Left ventricle myocardium inferior (tissue), 1 donor: ENCODE measurements at places on chromosomes 12 and 14. TPM values are rescaled to one million over a fixed set of nuclear protein-coding genes. Genes with fewer than 3 reads are reported as not detected.

DNA sequence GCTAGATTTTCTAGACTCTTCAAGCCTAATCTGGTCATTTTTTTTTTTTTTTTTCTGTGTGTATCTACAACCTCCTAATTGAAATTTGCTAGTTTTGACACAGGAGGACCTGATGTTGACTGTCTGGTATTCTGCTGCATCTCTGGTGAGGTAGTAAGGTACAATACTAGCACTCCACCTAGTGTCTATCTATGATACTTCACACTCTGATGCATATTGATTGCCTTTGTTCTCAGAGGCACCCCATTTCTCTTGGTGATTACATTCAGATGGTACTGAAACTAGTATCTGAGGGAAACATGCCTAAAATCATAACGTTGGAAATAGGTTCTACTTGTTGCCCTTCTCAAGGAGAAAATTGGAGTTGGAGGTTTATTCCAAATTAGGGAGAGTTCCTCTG, 930.5 kb upstream of the NOVA1 start:
- H3K27ac ChIP-seq = no peak overlapping the region
- H3K27me3 ChIP-seq = no peaks in the 10 kb centered on the region
- no peaks in the 10 kb centered on the region for H3K36me3 ChIP-seq
- H3K4me1 ChIP-seq = no peaks in the 10 kb centered on the region
- no peak overlapping the region for H3K4me3 ChIP-seq

GRCh38 chr14:65533736-65534404, 121.3 kb downstream of the FUT8 start:
- no peaks in the 10 kb centered on the region for H3K27me3 ChIP-seq
- no peak overlapping the region for H3K27ac ChIP-seq
- H3K4me3 ChIP-seq = no peak overlapping the region
- H3K4me1 ChIP-seq = no peaks in the 10 kb centered on the region

DNA sequence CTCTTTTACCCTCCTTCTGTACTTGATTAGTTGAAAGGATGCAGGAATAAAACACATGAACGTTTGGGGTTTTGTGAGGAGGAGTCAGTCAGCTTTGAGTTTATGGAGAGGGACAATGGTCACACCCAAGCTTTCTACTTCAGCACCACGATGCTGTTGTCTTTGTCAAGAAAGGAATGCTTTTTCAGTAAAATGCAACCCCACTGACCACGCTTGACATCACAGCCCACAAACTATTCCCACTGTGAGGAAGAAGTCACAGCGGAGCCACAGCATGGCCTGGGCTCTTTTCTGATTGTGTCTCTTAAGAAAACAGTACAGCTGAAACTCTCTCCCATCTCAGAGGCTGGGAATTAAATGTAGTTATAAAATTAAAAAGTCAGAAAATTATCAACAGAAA, 135.2 kb downstream of the APAF1 start:
- H3K27me3 ChIP-seq = peaks cover 43% of the 10 kb centered on the region
- no peak for DNase-seq
- H3K27ac ChIP-seq = no peak overlapping the region
- no peak overlapping the region for H3K4me3 ChIP-seq
- H3K36me3 ChIP-seq = no peaks in the 10 kb centered on the region
- no peaks in the 10 kb centered on the region for H3K4me1 ChIP-seq

DNA sequence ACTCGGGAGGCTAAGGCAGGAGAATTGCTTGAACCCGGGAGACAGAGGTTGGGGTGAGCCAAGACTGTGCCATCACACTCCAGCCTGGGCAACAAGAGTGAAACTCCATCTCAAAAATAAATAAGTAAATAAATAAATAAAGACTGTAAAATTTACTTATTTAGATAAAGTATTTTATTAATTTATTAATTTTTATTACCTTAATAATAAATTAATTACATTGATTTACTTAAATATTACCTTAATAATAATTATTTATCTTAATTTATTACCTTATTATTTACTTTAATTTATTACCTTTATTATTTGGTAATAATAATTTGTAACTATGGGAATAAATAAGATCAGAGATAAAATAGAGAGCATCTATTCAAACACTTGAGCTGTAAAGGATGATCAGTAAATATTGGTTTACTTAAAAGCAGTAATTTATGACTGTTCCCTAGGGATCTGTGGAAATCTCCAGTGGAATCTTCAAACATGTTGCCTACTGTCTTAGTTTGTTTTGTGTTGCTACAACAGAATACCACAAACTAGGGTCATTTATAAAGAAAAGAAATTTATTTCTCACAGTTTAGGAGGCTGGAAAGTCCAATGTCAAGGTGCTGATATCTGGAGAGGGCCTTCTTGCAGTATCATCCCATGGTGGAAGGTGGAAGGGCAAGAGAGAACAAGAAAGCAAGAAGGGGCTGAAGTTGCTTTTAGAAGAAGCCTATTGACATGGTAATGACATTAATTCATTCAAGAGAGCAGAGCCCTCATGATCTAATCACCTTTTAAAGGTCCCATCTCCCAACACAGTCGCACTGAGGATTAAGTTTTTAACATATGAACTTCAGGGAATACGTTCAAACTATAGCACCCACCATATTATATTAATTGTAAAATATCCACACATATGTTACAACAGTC, 37.1 kb downstream of the SOCS2 start:
- no peaks in the 10 kb centered on the region for H3K36me3 ChIP-seq
- no peaks in the 10 kb centered on the region for H3K4me1 ChIP-seq
- DNase-seq = no peak
- no peak overlapping the region for H3K4me3 ChIP-seq
- no peaks in the 10 kb centered on the region for H3K27me3 ChIP-seq

DNA sequence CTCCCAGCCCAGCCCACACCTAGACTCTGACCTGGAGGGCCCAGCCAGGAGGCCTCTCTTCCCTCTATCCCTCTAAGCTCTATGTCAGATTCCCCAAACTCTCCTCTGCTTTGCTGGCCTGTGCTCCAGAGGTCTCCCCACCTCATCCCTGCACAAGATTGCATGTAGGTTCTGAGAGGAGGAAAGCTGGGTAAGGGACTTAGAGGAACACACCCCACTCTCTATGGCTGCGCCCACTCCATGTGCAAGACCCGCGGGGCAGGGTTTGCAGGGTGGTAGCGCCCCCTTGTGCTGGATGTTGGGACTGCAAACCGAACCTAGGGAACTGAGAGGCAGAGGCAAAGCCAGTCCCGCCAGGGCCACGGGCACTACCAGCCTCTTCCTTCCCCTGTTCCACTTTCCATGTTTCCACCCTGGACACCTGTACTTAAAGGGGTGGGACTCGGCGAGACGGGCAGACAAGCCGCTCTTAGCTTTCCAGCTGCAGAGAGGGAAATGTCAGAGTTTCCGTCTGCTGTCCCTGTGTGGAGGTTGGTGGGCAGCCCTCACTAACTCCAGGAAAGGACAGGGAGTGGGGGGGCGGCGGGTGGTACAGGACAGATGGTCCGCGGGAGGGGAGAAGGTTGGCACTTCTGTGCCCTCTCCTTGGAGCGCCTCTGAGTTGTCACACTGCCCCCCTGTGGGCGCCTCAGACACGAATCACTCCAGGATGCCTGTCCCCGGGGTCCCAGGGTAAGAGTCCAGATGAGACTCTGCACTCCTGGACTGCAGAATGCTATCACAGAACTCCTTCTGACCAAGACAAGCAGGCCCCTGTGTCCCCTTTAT, 16.8 kb downstream of the MMP14 start:
- no peaks in the 10 kb centered on the region for H3K36me3 ChIP-seq
- DNase-seq = peak; percentile 90
- H3K27ac ChIP-seq = peak overlapping the region; percentile 44
- peaks cover 48% of the 10 kb centered on the region for H3K4me1 ChIP-seq
- H3K4me3 ChIP-seq = peak overlapping the region; percentile 68

- H3K4me3 ChIP-seq = no peak overlapping the region
- peaks cover 10% of the 10 kb centered on the region for H3K27me3 ChIP-seq
- H3K36me3 ChIP-seq = no peaks in the 10 kb centered on the region
- no peak for DNase-seq
- H3K4me1 ChIP-seq = no peaks in the 10 kb centered on the region
Observed at GRCh38 chr14:105852378-105853088, 326.1 kb downstream of the TMEM121 start.

- no peaks in the 10 kb centered on the region for H3K27me3 ChIP-seq
- H3K36me3 ChIP-seq = peaks cover 22% of the 10 kb centered on the region
- H3K27ac ChIP-seq = no peak overlapping the region
- H3K4me3 ChIP-seq = no peak overlapping the region
Observed at GRCh38 chr12:29616664-29617406, 119.3 kb upstream of the OVCH1 start.

DNA sequence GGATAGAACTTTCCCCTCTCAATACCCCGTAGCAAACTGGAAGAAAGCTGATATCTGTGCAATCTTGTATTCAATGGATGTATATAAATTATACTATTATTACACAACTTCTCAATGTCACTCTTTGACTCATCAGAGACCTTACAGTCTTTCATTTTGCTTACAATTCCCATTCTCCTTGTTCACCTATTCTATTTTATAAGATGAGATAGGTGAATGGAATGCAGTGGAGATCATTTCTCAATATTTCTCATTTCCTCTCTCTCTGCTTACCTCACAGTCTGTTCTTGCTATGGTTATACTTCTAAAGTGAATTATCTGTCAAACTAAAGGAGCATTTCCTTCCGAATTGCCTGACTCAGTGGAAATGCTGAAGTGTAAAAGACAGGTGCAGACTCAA, 14.9 kb downstream of the FOXA1 start:
- no peak overlapping the region for H3K4me3 ChIP-seq
- peaks cover 17% of the 10 kb centered on the region for H3K4me1 ChIP-seq
- peaks cover 97% of the 10 kb centered on the region for H3K27me3 ChIP-seq
- H3K36me3 ChIP-seq = no peaks in the 10 kb centered on the region

- H3K27me3 ChIP-seq = no peaks in the 10 kb centered on the region
- H3K4me1 ChIP-seq = peaks cover 19% of the 10 kb centered on the region
- H3K36me3 ChIP-seq = no peaks in the 10 kb centered on the region
- H3K4me3 ChIP-seq = no peak overlapping the region
Observed at GRCh38 chr12:65886996-65887395, 62.7 kb downstream of the HMGA2 start.

DNA sequence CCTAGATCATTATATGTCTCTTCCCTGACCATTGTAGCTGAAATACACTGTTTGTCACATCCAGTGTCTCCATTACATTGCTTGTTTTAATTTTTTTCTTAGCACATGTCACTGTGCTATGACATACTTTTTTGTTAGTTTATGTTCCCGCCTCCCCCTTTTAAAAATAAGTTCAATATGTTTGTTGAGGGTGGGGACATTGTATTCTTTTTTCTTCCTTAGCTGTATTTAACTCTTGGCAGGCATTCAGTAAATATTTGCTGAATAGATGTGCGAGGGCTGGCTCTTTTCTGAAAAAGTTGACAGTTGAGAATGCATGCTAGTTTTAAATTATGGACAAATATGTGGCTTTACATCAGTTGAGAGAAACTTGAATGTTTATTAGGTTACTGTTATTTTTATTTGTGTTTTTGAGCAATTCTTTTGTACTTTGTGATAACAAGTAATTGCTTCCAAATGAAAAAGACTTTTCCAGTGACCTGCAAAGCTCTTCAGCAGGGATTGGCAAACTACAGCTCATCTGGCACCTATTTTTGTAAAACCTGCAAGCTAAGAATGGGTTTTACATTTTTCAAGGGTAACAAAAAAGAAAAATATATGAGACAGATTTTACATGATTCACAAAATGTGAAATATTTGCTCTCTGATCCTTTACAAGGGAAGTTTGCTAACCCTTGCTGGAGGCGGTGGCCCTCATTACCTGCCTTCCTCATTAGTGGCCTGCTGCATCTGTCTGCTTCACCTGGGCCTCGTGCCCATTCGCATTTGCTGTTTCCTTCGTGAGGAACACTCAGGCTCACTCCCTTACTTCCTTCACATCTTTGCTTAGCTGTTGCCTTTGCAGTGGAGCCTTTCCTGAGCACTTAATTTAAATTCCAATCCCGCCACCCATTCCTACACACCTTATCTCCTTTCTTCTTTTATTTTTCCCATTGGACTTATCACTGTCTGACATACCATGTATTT, 229.4 kb downstream of the ERC1 start:
- H3K27ac ChIP-seq = peak overlapping the region; percentile 85
- no peak for DNase-seq
- peaks cover 65% of the 10 kb centered on the region for H3K4me1 ChIP-seq
- H3K4me3 ChIP-seq = no peak overlapping the region
- no peaks in the 10 kb centered on the region for H3K27me3 ChIP-seq

DNA sequence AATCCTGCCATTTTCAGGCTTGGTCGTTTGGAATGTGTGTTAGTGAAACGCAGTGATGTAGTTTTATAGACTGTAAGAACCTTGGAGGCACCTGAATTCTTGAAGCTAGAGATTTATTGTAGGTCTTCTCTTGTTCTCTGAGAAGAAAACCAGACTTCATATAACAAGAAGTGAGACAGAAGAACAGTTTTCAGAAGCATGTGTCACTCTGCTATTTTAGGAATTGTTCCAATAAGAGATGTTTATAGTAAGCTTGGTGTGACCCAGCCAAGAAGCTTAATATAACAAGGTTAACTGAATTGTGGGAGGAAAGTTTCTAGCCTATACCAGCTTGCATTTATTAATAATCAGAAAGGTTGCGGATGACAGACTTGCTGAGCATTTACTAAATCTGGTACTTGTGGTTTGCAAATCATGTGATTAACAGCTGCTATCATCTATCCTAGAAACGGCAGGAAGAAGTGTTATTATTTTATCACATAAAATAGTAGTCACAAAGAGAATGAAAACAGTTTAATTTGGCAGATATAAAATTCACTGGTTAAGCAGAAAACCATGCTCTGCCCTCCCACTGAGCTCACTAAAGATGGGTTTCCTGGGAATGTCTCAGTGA, 49.2 kb upstream of the BCAT1 start:
- H3K27me3 ChIP-seq = no peaks in the 10 kb centered on the region
- H3K36me3 ChIP-seq = no peaks in the 10 kb centered on the region
- H3K4me1 ChIP-seq = peaks cover 9% of the 10 kb centered on the region
- no peak for DNase-seq
- no peak overlapping the region for H3K27ac ChIP-seq
- H3K4me3 ChIP-seq = no peak overlapping the region

- no peak overlapping the region for H3K27ac ChIP-seq
- no peak for DNase-seq
- H3K4me3 ChIP-seq = no peak overlapping the region
- no peaks in the 10 kb centered on the region for H3K27me3 ChIP-seq
- H3K4me1 ChIP-seq = peaks cover 26% of the 10 kb centered on the region
Observed at GRCh38 chr14:89508863-89509262, 91.8 kb upstream of the FOXN3 start.

Gene DAZAP2
- total RNA-seq = 179 TPM

Gene CCDC85C
- total RNA-seq = 41.0 TPM

Gene AMN
- not detected for total RNA-seq

Gene RD3L
- total RNA-seq = 30.7 TPM

Gene SLCO1B3
- 0.60 TPM for total RNA-seq

Gene PTGDR
- total RNA-seq = 1.3 TPM
